ENCODE measurements at places on chromosomes 12 and 14. TPM values are rescaled to one million over a fixed set of nuclear protein-coding genes. Genes with fewer than 3 reads are reported as not detected.

Gene MMP19
- not detected for total RNA-seq

Gene ANKS1B
- total RNA-seq, result 0.76 TPM

Gene MTA1
- 170 TPM for total RNA-seq

Gene SVOP
- not detected for total RNA-seq

Gene OTX2
- total RNA-seq, result not detected

Gene KRT75
- not detected for total RNA-seq

Gene SYT10
- not detected for total RNA-seq

Gene TAS2R43
- total RNA-seq, result 1.8 TPM

Gene IFI27
- total RNA-seq, result 5.2 TPM

Gene NELL2
- 10.2 TPM for total RNA-seq

Gene ACACB
- total RNA-seq, result 12.9 TPM

Gene KRT71
- not detected for total RNA-seq

Gene ERC1
- 37.5 TPM for total RNA-seq

Gene MYRFL
- not detected for total RNA-seq

Gene EAPP
- 35.2 TPM for total RNA-seq

Gene EIF2S3B
- total RNA-seq, result 0.48 TPM

Gene PRB2
- not detected for total RNA-seq

Gene DNAJC22
- total RNA-seq, result not detected

Gene SERPINA1
- 1.1 TPM for total RNA-seq

Gene RNF41
- total RNA-seq, result 38.5 TPM

Gene TPI1
- total RNA-seq, result 1,708 TPM

Gene FUT8
- 124 TPM for total RNA-seq

Measured in activated T-helper 2 cell treated with anti-CD3 and anti-CD28 coated beads, Interferon-gamma antibody, Interleukin-2, Interleukin-4, amounts not matched to agents 10 μg/mL and 5 μg/mL and 100 μg/mL, durations not matched to agents 14 hours and 24 hours and 36 hours (primary cell).